ENCODE measurements at places on chromosomes 11 and 22.

GRCh38 chr11:26719998-26720397, 1.9 kb downstream of the SLC5A12 start:
- DNase-seq = no peak

- DNase-seq = no peak
These were observed 347.2 kb downstream of the TTC28 start for GRCh38 chr22:28332410-28332809.

GRCh38 chr11:123640677-123641494, 13.5 kb downstream of the SCN3B start:
- peak; percentile 63 for DNase-seq

GRCh38 chr11:125141686-125142535, 22.6 kb upstream of the PKNOX2 start:
- peak; percentile 55 for DNase-seq

GRCh38 chr11:16744128-16744725, 5.8 kb downstream of the C11orf58 start:
- DNase-seq = no peak

DNA sequence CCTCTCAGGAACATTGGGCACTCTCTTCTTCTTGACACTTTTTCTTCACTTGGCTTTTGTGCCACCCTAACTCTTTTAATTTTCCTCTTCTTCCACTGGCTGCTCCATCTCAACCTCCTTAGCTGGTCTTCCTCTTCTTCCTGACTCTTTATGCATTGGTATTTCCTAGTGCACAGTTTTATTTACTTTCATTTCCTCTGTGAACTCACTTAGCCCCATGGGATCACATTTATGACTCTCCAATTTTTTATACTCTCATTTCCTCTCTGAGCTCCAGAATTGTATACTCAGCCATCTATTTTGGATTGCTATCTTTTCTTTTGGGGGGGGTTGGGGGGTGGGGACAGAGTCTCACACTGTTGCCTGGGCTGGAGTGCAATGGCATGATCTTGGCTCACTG, 38.5 kb upstream of the LARGE1 start:
- DNase-seq = no peak

GRCh38 chr22:30246814-30247376, 336 bp upstream of the LIF start:
- DNase-seq = peak; percentile 61

DNA sequence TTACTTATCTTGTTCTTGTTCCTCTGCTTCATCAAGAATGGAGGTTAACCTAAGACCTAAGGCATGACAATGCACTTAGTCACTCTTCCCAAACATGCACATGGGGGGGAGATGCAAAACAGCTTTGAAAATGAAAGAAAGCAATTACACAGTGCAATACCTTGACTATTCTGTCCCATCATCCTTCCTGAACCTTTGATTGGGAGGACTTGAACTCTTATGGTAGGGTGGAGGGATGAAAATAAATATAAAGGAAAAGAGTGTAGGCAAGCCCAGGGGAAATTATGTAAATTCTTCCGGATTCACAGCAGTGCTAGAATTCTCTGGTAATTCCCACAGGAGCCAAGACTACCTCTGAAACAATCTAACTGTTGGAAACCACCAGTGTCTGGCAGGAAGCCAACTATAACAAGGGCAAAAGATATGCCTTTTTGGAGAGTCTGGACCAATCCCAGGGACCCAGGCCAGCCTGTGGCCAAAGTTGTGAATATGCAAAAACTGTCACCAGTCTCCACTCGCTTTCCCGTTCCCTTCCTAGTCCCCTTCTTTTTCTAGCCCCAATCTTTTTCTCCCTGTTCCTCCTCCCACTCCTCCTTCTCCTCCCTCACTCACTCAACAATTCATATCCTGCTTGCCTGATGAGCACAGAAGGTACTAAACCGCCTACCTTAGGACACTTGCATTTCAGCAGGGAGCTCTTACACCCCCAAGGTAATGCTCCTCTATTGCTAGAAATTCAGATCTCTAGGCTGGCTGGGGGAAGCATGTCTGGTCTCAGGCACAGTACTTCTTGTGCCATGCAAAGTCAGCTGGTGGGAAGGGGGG, 2.5 kb upstream of the RCN1 start:
- peak; percentile 44 for DNase-seq

- no peak for DNase-seq
These were observed 31.9 kb upstream of the APOL5 start for GRCh38 chr22:35685731-35686130.

GRCh38 chr11:35618497-35619115, 346 bp downstream of the FJX1 start:
- peak; percentile 36 for DNase-seq

- DNase-seq = no peak
These were observed 185.2 kb downstream of the GRIK4 start for GRCh38 chr11:120696597-120697218.

DNA sequence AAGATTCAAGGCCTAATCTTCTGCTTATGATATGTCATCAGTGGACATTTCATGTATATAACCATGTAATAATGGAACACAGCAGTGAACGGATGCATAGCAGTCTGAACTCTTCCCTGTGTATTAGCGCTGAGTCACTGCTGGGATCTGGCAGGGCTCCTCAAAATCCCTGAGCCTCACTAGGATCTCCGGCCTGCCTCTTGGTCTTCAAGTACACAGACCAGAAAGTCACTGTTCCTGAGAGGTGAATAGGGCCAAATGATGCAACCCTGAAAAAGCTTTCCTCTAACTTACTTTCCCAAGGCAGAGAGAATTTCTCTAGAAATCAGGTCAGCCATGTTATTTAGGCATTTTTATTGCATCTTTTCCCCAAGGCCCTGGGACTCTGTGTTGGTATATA, 35.0 kb downstream of the POU2AF1 start:
- DNase-seq = no peak

GRCh38 chr22:47567126-47568090, 805.0 kb downstream of the TBC1D22A start:
- no peak for DNase-seq

- DNase-seq = no peak
These were observed 30.1 kb downstream of the KIAA0930 start for GRCh38 chr22:45210577-45210976.

GRCh38 chr11:110890995-110891394, 178.8 kb upstream of the ARHGAP20 start:
- DNase-seq = no peak

GRCh38 chr11:112655371-112655770, 305.8 kb upstream of the NCAM1 start:
- DNase-seq = no peak

DNA sequence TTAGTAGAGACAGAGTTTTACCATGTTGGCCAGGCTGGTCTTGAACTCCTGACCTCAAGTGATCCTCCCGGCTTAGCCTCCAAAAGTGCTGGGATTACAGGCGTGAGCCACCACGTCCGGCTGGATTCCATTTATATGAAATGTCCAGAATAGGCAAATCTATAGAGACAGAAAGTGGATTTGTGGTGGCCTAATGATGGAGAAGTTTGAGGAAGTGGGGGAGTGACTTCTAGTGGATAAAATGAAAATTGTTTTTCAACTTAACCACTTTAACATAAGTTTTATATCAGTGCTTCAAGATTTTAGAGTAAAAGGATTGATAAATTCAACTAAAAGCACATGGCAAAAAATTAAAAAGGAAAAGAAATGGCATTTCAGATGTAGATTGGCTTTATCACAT, 66.2 kb downstream of the HIPK3 start:
- DNase-seq = no peak

DNA sequence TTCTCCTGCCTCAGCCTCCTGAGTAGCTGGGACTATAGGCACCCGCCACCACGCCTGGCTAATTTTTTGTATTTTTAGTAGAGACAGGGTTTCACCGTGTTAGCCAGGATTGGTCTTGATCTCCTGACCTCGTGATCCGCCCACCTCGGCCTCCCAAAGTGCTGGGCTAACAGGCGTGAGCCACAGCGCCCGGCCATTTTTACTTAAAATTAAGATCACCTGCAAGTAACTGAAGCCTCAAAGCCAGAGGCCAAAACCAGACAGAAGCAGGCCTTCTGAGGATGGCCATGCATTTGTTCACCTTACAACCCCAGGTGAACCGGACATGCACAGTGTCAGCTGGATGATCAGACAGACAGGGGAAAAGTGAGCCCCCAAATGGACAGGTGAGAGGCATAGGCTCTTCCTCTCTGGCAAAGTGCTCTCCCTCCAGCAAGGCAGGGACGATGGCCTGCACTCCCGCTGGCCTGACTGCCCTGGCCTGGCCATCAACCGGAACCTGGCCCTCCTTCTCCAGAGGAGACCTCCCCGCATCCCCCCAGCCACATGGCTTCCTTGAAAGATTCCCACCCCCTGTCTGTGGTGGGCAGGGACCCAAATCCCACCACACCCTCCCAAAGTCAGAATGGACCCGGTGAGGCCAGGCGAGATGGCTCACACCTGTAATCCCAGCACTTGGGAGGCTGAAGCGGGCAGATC, 25.9 kb downstream of the APOBEC3H start:
- no peak for DNase-seq

- no peak for DNase-seq
These were observed 168.1 kb downstream of the DBX1 start for GRCh38 chr11:19992162-19992561.

- no peak for DNase-seq
These were observed 450 bp downstream of the CBX6 start for GRCh38 chr22:38871360-38872171.

DNA sequence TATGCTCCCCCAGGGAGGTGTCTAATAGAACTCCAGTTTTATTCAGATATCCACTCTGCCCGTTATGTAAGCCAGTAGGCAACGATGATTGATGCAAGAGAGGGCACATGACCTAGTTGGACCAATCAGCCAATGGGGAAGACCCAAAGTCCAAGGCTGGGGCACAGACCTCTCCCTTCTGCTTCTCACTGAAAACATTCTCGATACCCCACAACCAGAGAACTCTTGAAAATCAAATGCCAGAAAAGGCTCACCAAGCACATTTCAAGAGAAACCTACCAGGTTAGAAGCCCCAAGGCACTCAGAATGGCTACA, 7.4 kb downstream of the HIRA start:
- no peak for DNase-seq

- peak; percentile 17 for DNase-seq
These were observed 557.2 kb downstream of the BUD13 start for GRCh38 chr11:116215471-116216113.

- DNase-seq = no peak
These were observed 65.5 kb downstream of the BMAL1 start for GRCh38 chr11:13343067-13343466.

DNA sequence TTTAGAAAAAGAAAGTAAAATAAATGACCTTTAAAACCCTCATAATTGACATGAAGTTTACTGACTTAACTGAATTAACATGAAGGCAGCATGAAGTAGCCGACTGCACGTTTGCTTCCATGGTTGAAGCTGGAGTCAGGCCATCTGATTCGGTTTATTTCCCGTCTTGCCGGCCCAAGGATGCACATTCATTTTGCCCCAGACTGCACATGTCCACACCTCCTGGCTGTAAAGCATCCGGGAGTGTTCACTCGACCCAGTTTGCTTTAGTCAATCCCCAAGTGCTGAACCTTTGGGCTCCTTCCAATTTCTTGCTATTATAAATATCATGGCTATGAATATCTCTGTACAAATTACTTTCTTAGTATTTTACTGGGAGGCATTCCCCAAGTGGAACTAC, 17.7 kb upstream of the TUB start:
- no peak for DNase-seq

- no peak for DNase-seq
These were observed 6.0 kb upstream of the PPM1F start for GRCh38 chr22:21958360-21959273.

DNA sequence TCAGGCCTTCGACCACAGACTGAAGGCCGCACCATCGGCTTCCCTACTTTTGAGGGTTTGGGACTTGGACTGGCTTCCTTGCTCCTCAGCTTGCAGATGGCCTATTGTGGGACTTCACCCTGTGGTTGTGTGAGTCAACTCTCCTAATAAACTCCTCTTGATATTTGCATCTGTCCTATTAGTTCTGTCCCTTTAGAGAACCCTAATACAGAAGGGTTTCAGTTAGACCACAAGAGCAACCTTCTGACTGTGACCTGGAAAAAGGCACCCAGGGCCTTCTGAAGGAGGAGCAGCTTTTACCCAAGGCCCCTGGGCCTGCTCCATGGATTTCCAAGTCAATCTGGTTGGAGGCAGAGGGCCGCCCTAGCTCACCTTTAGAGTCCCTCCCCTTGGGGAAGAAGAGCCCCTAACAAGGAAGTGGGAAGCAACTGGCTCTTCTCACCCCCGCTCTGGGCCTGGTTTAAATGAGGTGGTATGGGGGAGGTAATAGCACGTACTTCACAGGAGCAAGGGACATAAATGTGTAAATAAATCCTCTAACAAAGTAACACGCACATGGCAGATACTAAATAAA, 11.2 kb upstream of the CHST1 start:
- no peak for DNase-seq

GRCh38 chr11:132422722-132423121, 1052.3 kb downstream of the NTM start:
- no peak for DNase-seq

DNA sequence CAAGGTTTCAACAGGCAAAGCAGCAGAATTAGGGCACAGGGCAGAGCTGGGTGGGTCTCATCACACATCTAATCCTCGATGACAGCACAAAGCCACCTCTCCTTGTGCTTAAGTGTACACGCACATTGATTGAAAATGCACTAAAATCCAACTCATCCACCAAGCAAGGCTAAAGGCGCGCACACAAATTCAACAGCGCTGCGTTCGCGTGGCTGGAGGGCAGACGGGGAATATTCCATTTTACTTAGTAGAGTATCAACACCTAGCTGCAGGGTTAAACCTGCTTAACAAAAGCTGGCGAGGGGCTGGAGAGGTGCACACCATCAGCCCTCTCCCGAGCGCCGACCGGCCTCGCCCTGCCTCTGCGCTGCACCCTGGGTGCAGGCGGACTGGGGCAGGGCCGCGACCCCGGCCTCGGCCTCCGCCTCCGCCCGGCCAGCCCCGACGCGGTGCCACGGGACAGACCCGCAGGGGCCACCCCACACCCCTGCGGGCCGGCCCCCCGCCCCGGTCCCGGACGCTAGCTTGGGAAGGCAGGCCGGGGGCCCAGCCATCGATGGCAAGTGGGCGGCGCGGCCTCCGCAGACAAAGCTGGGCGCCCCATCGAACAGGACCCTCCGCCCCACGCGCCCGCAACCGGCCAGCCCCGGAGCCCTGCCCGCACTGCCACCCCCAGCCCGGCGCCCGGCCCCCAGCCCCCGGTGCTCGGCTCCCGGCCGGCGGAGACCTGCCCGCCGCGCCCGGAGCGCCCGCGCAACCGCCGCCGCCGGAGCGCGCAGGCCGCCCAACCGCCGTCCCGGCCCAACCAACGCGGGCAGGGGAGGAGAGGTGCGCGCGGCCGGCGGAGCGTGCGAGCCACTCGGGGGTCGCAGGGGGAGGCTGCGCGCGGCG, 929 bp downstream of the PRDM10 start:
- DNase-seq = peak; percentile 66
